ENCODE measurements at places on chromosomes 5 and 9. TPM values are rescaled to one million over a fixed set of nuclear protein-coding genes. Genes with fewer than 3 reads are reported as not detected.

Gene FCHO2
- total RNA-seq: 24.2 TPM

Gene FREM1
- 0.39 TPM for total RNA-seq

Gene GPR150
- total RNA-seq: 0.40 TPM

Gene FOXD4L3
- 0.10 TPM for total RNA-seq

Gene SLC46A2
- total RNA-seq: not detected

Gene CBY3
- total RNA-seq: not detected

Gene LCN15
- total RNA-seq: not detected

Gene C5orf63
- 2.4 TPM for total RNA-seq

Gene UNC13B
- total RNA-seq: 34.3 TPM

Gene ENC1
- 43.7 TPM for total RNA-seq

Gene IGFBPL1
- total RNA-seq: 0.20 TPM

Gene AJM1
- 4.0 TPM for total RNA-seq

Gene ELL2
- total RNA-seq: 48.1 TPM

Gene LSM11
- 6.1 TPM for total RNA-seq

Gene CLIC3
- total RNA-seq: 2.9 TPM

Gene ITGA2
- 167 TPM for total RNA-seq

Gene ADAMTS19
- total RNA-seq: 0.33 TPM

Gene TLX3
- total RNA-seq: not detected

Gene PCAT7
- total RNA-seq: not detected

Gene MVB12B
- 3.5 TPM for total RNA-seq

Gene ROR2
- total RNA-seq: 2.0 TPM

Gene GZMA
- not detected for total RNA-seq

Gene RGMB
- total RNA-seq: 132 TPM

Gene SPOCK1
- total RNA-seq: 305 TPM

Gene PCDHGC5
- 7.3 TPM for total RNA-seq

Gene KLHL3
- total RNA-seq: 3.6 TPM

Gene ACSL6
- total RNA-seq: 0.17 TPM

Gene PRPF4
- 32.5 TPM for total RNA-seq

Gene SIMC1
- total RNA-seq: 6.8 TPM

Gene AMBP
- not detected for total RNA-seq

Gene IRX2
- 0.69 TPM for total RNA-seq

Gene LRRC19
- not detected for total RNA-seq

Gene LHX6
- not detected for total RNA-seq

Gene DNAJA1
- total RNA-seq: 85.9 TPM

Gene ARID3C
- 0.36 TPM for total RNA-seq

Gene MYOT
- not detected for total RNA-seq
